ENCODE measurements at places on chromosomes 12 and 14. TPM values are rescaled to one million over a fixed set of nuclear protein-coding genes. Genes with fewer than 3 reads are reported as not detected.

Gene CYP46A1
- not detected for total RNA-seq

Gene SMOC1
- total RNA-seq: 0.97 TPM

Gene FRS2
- total RNA-seq: 11.7 TPM

Gene STXBP6
- 16.0 TPM for total RNA-seq

Gene TEX22
- total RNA-seq: 0.20 TPM

Gene PRKCH
- 7.4 TPM for total RNA-seq

Gene MMP19
- total RNA-seq: 0.58 TPM

Gene C12orf56
- total RNA-seq: not detected

Gene KSR2
- not detected for total RNA-seq

Gene SELPLG
- not detected for total RNA-seq

Data from HT1080 (cell line).